Small intestine (tissue), 16 donors: ENCODE measurements at places on chromosomes 2 and 18.
A peak's percentile ranks its signal among the peaks of the same experiment; 100 is the strongest.

DNA sequence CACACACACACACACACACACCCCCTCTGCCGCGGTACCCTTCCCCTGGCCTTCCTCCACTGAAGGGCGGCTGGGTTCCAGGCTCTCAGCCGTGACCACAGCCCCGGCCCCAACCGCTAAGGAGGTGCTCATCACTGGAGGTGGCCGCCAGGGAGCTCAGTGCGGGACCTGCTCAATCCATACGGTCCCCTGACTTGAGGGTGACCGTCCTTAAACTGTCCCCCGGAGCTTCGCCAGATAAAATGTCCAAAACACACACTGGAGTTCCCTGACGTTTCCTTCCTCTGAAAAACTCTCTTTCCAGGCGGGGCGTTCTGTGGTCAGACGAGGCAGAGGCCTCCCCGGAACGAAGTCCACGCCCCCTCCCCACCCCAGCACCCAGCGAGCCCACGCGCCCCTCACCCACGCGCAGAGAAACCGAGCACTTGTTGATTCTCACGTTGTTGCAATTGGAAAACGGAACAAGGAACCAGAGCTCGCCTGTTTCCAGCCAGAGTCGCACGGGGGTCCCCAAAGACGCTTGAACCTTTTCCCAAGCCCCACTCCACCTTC is 1.4 kb downstream of the MBP start:
- DNase-seq = peak; percentile 40

DNA sequence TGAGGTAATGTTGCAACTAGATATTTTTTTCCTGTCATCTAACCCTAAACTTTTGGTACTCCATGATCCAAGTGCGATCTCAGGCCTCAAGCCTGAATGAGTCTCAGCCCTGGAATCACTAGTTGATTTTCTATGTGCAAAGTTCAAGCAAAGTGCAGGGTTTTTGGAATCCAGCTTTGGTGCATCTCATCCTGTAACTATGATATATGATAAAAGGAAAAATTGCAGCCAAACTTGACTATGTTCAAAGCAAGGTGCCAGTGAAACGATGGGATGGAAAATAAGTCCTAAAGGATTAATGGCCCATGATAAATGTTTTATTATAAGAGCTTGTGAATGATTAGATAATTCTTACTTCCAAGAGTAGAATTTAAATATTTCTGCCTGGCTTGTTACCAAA is 78.9 kb upstream of the NT5C1B start:
- no peak for DNase-seq

- DNase-seq = peak; percentile 41
These were observed 40.8 kb upstream of the RPRM start for GRCh38 chr2:153519257-153519875.

DNA sequence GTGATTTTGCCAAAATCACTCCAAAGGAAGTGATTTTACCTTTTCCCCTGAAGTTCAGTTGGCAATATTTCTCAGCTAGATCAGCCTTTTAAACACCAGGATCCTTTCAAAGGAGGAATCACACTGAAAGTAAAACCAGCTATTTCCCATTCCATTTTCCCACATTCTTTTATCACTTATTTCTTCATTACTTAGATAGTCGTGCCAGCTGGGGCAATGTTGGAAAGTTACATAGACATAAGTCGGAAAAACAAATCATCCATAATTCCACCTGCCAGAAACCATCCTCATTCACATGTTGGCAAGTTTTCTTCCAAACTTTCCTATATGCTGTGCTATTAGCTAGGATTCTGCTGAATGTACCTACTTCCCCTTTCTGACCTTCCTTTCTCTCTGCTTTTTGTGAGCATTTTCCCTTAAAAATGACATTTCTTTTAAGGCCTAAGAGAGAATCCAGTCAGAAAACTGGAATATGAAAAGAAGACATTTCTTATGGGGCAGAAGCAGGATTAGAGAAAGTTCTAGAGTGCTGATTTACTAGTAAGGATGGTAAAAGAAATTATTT is 170.0 kb upstream of the STK17B start:
- no peak for DNase-seq

DNA sequence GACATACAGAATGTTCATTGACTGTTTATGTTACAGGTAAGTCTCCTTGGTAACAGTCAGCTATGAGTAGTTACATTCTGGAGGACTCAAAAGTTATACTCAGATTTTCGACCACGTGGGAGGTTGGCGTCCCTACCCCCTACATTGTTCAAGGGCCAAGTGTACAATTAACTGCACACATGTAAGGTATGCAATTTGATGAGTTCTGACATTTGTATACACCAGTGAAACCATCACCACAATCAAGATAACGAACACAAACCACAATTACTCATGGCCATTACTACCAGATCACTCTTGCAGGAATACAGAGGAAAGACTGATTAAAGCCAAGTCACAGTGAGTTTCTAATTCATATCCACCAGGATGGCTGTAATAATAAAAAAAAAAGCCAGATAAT is 39.6 kb upstream of the LDLRAD4 start:
- peak; percentile 30 for DNase-seq

GRCh38 chr2:188570370-188570769 is 278.7 kb downstream of the GULP1 start:
- no peak for DNase-seq
